Activated CD8-positive, alpha-beta memory T cell treated with anti-CD3 and anti-CD28 coated beads, Interleukin-2, amount 50 U/mL, for 4 hours (primary cell): ENCODE measurements at places on chromosomes 13 and 19.

DNA sequence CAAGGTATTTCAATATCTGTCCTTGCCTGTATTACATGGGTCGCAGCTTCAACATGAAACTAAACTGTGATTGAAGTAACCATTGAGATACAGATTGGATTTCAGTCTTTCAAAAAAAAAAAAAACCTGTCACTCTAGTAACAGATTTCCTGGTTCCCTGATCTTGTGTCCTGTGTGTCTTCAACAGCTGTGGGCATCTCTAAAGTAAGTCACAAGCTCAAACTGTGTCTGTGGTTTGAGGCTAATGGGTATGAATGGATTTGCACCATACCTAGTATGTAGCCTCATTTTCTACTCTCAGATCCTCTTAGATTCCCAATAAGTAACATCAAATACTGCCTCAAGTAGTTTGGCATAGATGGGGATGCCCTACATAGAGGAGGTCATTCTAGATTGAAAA is 300.1 kb downstream of the COG6 start:
- no peak for DNase-seq

- no peak for DNase-seq
These were observed 11.2 kb upstream of the TBC1D4 start for GRCh38 chr13:75493156-75493555.

- DNase-seq = no peak
These were observed 23.4 kb downstream of the RASL11A start for GRCh38 chr13:27293873-27294515.

GRCh38 chr19:49409441-49410029 is 13.7 kb downstream of the PTH2 start:
- DNase-seq = no peak

DNA sequence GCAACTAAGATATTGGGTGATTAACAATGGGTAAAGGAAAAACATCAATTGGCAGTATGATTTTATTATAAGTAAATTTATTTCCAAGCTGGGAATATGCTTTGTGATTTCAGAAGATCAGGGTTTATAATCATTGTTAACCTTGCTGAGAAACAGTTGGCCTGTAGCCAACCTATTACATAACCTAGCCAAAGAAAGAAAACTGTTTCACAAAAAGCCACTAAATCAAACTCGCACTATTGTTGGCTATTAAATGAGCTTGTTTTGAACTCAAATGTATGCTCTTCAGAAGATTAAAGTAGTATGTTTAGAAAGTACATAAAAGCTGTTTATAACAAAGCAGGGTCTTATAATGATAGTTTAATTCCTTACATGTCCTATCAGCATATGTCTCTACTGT is 151.7 kb downstream of the LHFPL6 start:
- no peak for DNase-seq

- DNase-seq = peak; percentile 63
These were observed 25.9 kb downstream of the RCN3 start for GRCh38 chr19:49553451-49554271.

DNA sequence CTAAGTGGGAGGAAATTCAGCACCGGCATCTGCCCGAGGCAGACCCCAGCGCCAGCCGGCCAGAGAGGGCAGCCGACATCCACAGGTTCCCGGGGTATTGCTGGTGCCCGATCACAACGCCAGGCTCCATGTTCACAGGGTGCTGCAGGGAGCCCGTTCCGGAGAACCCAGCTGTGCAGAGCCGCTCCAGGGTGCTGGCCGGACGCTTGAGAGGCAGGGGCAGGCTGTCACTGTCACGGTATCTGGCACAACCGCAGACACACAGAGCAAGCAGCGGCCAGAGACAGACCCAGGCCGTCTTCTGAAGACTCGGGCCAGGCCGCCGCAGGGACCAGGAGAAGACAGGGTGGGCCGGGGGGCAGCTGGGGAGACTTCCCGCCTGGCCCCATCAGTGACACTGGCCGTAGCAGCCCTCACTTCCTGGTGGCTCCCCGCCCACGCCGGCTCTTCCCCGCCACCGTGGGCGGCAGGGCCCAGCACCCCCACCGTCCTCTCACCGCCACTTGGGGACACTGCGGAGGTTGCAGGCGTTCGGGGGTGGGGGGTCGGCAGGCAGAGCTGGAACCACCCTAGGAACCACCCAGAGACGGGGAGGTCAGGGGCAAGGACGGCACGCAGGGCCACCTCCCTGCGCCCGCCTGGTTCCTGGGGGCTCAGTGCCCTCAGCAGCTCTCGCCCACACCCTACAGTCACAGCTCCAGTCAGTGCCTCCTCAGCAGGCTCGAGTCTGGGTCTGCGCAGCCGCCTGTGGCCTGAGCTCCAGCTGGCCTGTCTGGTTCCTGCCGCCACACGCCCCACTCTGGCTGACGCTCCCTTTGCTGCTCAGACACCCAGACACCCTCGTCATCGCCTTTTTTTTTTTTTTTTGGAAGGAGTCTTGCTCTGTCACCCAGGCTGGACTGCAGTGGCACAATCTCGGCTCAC is 3.8 kb downstream of the RNF126 start:
- DNase-seq = peak; percentile 56

- no peak for DNase-seq
These were observed 1747.0 kb downstream of the OLFM4 start for GRCh38 chr13:54775501-54776191.

DNA sequence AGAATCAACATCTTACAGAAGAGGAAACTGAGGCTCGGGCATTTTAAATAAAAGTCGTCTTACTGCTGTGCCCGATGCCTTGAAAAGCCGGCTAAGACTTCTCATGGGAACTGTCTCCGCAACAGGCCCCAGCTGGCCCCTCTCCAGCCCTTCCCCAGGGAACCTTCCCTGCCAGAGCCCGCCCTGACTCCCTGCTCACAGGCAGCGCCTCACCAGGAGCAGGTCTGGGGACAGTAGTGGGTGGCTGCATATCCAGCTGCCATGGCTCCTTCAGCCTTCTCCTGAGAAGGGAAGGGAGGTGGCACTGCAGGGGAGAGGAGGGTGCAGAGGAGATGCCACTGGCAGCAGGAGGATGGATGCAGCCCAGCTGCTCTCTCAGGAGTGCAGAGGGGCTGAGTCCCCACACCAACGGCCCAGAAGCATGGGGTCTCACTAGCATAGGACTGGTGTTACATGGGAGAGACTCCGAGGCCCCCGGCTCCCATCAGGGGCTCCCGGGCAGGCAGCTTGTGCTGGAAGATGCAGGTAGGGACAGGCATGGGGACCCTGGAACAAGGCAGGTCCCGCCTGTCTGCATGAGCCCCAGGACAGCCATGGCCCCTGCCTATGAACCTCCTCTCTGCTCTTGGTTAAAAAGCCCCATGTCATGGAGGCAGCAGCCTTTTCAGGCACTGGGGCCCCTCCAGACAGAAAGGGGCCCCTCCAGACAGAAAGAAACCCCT is 216.4 kb upstream of the SGCG start:
- DNase-seq = no peak

DNA sequence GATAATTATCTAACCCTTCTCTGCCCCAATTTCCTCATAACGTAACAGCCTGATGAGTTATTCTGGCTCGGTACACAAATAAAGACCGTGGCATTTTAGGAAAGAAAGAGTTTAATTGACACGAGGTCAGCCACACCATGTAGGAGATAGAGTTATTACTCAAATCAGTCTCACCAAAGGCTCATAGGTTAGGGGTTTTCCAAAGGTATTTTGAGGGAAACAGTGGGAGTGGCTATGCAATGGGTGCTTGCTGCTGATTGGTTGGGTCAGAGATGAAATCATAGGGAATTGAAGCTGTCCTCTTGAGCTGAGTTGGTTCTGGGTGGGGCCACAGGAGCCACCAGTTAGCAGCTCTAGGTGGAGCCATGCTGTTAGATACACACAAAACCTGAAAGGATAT is 137.5 kb downstream of the FREM2 start:
- no peak for DNase-seq

DNA sequence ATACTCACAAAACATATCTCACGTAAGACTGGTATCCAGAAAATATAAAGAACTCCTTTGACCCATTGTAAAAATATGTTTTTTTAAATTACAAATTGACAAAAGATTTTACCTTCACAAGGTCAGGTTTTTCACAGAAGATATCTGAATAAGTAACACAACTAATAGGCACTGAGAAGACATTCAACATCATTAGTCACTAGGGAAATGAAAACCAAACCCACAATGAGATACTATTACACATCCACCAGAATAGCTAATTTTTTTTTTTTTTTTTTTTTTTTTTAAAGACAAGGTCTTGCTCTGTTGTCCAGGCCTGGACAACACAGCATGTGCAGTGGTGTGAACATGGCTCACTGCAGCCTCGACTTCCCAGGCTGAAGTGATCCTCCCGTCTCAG is 157.5 kb downstream of the MIPEP start:
- DNase-seq = no peak

DNA sequence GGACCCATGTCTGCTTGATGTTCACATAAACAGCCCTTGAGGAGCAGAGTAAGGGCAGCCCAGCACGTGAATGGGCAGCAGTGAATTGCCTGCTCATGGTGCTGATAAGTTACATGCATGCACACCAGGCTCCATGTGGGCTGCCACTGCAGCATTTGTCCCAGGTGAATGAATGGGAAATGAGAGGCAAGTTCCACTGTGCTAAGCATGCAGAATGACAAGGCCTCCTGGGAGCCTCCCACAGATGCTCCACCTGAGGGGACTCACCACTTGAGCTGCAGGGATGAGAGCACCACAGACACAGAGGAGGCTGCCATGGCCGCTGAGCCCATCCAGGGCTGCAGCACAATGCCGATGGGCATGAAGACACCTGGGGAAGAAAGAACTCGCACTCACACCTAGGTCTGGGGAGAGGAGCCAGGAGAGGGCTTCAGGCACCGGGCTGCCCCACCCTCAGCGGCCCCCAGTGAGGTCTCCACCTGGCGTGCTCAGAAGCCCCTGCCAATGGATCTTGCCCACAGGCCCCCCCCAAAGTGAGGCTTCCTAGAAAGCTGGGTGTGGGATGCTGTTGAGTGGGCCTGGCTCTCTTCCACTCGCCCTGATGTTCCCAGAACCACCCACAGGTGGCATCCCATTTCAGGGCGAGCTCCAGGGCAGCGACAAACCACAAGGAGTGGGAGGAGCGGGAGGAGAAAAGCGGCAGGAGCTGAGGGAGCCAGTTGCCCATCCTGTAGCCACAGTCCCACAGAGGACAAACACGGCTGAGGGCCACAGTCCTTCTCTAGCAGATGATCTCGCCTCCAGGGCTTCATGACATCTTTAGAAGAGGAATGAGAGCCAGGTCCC is 73.8 kb downstream of the CCDC70 start:
- no peak for DNase-seq

- no peak for DNase-seq
These were observed 6.5 kb upstream of the SUPT20H start for GRCh38 chr13:37065890-37066526.

DNA sequence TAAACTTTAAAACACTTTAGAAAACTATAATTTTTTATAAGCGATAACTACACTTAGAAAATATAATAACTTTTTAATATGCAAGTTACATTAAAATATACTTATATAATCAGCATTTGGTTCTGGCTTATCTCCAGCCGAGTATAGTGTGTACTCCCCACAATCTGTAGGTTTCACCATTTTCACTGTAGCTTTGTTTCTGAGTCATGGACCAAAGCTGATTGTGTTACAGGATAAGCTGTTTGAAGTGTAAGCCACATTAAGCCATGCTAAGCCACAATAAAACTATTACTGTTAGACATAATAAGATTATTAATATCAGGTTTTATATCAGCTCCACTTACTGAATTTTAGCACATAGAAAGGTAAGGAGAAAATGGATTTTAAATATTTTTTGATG is 43.8 kb downstream of the CCDC122 start:
- no peak for DNase-seq

DNA sequence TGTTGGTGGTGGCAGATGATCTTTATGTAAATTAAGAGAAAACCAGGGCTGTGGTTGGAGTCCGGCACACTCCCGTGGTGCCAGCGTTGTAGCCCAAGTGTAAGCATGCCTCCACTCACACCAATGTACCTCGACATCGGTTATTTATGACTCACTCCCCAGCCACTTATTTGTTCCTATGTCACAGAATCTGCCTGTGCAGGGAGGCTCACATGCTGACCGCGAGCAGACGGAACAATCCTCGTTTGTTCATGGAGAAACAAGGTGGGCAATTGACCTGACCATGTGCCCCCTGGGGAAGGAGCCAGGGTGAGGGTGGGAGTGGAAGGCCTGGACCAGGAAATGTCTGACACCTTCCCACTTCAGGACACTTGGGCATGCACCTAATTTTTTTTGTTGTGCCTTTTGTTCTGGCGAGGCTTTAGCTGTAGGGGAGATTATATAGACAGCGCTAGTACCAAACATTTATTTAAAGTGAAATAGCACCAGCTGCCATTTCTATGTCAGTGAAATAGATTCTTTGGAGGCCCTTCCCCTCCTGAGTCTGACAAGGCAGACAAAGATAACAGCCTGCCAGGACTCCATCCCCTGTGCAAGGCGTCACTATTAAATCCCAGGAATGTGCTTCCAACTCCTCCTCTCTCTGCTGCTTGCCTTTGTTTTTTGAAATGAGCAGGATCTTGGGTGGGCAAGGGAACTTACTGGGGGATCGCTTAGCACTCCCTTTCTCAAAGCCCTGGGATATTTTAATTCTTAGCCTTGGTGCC is 394.2 kb downstream of the FGF9 start:
- DNase-seq = no peak

DNA sequence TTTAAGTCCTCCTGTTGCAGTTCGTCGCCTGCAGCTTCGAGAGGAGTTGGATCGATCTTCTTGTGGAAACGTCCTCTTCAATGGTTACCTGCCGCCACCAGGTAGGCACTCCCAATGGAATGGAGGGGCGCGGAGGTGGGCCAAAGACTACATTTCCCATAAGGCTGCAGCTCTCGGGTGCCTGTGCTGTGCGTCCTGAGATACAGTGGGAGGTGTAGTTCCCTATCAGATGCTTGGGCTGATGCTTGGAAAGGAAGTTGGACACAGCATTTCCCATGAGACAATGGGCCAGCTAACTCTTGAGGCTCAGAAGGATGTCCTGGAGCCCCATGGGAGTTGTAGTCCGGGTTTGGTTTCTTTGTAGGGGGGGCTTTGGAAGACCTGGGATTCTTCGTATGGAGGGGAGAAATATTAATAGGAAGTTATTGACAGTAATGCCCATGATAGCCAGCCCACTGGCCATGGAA is 1.8 kb downstream of the SHKBP1 start:
- no peak for DNase-seq

DNA sequence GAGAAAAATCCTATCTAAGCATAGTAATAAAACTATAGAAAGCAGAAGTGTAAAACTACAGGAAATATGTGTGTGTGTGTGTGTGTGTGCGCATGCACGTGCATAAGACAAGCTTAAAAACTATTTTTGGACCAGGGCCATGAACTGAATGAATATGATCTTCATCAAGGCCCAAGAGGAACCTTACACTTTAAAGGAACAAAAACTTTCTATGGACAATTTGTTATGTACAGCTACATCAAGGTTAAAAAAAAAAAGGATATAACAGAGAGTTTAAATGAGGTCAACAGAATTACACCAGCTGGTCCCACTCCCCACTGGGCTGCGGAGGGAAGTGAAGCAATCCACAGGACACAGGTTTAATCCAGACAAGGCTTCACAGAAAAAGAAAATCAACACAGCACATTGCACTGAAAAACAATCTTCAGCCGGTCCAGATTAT is 151.1 kb downstream of the LHFPL6 start:
- no peak for DNase-seq
